HS-27A (cell line): ENCODE measurements at places on chromosomes 16 and 17.

- DNase-seq: no peak
Measured at GRCh38 chr16:88884569-88885271, 18.3 kb upstream of the PABPN1L start.

- no peak for DNase-seq
Measured at GRCh38 chr17:17108451-17109049, 66.3 kb downstream of the MPRIP start.

DNA sequence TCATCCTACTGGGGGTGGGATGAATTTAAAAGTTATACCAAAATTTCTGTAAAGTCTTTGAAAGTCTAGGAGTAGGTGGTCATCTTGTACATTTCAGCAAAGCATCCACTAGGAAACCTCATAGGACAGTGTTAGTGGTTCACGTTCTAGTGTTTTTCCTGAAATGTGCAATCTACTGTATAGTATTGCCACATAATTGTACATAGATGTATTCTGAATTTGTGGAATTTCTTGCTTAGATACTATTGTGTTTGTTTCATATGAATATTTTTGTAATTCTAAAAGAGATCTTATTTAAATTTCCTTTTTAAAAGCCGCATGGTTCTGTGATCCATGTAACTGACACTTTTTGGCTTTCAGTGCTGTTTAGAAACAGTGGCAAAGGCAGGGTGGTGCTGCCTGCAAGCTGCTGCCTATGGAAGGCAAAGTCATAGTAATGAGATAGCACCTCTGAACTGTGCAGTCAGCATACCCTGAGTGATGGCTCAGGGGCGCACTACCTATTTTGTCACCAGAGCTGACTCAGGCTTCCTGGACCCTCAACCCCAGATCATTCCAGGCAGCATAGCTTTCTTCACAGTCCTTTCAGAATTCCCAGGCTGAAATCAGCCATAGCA, 193.3 kb downstream of the MRTFB start:
- no peak for DNase-seq

GRCh38 chr17:61338000-61338798, 61.4 kb upstream of the TBX2 start:
- DNase-seq: peak; percentile 62

- DNase-seq: peak; percentile 57
Measured at GRCh38 chr17:40283662-40284061, 4.0 kb upstream of the CDC6 start.

- DNase-seq: no peak
Measured at GRCh38 chr17:2275722-2276121, 27.9 kb downstream of the SMG6 start.

DNA sequence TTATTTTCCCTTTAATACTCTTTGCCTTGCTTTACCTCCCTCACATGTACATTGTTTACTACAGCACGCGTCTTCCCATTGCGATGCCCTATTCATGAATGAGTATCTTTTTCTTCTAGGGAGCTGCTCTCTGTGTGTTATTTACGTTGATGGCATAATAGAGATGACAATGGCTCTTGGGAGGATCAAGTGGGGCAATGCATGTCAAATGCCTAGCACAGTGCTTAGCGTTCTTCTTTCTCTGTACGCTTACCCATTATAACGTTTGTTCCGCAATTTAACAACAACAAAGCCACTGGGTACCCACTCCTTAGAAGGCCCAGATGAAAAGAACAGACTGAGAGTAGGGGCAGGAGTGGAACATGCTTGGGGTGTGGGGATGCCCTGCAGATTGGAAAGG, 271.6 kb upstream of the TNRC6C start:
- DNase-seq: no peak

DNA sequence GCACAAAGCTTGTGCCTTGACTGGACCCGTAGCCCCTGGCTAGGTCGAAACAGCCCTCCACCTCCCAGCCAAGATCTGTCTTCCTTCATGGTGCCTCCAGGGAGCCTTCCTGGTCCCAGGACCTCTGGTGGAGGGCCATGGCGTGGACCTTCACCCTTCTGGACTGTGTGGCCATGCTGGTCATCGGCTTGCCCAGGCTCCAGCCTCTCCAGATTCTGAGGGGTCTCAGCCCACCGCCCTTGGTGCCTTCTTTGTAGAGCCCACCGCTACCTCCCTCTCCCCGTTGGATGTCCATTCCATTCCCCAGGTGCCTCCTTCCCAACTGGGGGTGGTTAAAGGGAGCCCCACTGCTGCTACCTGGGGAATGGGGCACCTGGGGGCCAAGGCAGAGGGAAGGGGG, 3.5 kb downstream of the CTRL start:
- no peak for DNase-seq

GRCh38 chr16:48481772-48482171, 96.6 kb upstream of the SIAH1 start:
- DNase-seq: no peak

DNA sequence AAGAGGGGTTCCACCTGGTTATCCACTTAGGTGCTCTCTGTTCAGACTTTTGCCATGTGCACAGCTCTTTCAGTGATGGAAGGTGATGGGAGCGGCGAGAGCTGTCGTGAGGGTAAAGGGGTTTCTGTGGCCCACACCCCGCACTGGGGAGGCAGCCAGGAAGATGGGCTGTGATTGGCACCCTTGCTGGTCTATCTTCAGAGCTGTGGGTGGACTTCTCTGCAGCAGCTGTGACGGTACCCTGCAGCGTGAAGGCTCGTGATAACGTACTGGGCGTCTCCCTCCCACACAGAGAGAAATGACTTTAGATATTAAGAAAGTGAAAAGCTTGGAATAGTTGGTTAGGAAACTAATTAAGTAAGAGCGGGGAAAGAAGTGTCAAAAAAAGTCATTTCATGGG, 45.8 kb downstream of the MPRIP start:
- no peak for DNase-seq

DNA sequence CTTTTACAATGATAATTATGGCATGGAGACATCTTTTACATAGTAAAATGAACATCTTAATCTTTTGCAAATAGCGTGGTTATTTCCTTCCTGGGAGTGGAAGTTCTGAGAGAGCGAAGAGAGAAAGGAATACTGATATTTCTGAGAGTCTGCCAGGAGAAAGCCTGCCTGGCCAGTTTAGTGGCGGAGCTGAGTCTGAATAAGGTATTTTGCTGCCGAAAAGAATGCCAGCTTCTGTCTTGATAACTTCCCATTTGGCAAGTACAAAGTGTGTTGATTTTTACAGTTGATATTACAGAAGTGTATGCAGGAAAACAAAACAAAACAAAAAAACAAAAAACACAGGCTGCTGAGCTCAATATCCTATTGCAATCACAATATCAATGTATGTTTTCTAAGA, 55.9 kb downstream of the KCNJ2 start:
- no peak for DNase-seq

DNA sequence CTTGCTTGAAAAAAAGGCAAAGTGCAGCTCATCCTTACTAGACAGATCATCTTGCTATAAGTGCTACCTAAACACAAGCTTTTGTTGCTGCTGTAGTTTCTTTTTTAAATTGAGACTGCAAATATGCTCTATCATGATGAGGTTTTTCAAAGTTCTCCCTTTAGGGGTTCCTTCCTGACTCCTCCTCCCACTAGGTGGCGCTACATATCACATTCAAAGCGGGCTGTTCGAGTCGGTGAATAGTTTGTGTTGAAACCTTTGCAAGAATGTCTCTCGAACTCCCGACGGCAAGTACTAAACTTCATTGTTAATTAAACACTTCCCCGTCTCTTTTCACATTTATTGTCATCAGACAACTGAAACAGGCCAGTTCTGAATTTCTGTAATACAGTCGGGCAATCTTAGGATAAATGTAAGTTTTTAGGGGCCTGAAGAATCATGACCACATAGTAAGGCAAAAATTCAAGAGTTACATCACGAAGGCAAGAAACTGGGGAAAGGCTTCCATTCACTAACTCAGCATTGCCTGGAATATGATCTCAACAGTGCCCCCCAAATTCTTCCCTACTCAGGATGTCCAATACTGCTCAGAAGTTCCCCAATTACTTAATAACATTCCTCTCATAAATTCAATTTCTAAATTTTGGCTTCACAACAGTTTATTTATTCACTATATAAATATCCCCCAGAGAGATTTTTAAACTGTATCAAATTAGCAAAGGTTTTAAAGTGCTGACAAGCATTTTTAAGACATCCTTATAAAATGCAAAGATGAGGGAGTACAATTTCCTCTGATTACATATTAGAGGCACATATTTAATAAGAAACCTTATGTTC, 6.7 kb downstream of the HS3ST3A1 start:
- peak; percentile 49 for DNase-seq

DNA sequence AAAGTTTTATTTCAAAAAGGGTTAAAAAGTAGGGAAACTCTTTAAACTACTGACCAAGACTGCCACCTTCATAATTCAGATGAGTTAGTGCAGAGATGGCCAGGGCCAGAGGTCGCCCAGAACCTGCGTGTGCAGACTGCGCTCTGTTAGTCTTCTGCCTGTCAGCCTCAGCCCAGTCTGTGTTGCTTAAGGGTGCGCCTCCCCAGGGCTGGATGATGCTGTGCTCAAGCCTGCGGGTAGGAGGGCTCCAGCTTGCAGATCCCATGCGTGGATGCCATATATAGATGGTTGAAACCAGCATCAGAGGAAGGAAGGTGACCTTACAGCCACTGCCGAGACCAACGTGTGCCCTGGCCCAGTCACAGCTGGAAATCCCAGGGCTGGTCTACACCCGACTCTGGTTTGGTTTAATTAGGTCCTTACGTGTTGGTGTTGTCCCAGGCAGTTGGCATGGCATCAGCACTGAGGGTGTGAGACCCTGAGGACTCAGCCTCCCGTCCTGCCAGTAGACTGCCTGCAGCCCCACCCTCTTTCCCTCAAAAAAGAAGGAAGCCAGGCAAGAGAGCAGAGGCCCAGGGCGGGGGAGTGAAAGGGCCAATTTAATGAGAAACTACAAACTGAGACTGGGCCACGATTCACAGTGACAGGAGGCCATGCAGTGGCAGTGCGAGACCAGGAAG, 27.7 kb downstream of the CDIP1 start:
- no peak for DNase-seq

GRCh38 chr16:12532871-12533610, 270.6 kb downstream of the CPPED1 start:
- DNase-seq: no peak

- DNase-seq: no peak
Measured at GRCh38 chr16:5035909-5036227, 2.1 kb upstream of the NAGPA start.

GRCh38 chr16:69590590-69590989, 24.8 kb downstream of the NFAT5 start:
- DNase-seq: no peak

DNA sequence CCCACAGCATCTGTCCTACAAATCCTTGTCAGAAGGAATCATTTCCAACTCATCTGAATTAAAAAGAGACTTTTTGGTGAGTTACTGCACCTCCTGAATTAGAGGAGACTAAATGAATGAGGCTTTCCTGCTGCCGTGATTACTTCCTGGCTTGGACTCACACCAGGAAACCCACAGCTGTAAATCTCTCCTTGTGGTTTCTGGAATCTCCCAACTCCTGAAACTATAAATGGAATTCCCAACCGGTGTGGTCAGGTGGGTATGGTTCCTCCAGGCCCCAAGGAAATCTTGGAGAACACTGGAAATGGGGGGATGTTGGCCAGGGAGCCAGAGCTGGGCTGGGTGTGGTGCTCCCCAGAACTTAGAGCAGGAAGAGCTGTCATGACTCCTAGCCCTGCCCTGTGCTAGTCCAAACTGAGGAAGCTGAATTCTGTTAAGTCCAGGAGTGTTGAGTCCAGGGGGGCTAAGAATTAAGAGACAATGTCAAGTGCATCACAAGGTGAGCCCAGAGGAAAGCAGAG, 216.4 kb downstream of the GSG1L start:
- no peak for DNase-seq

GRCh38 chr16:69921127-69921526, 30.0 kb upstream of the CLEC18A start:
- DNase-seq: no peak

- no peak for DNase-seq
Measured at GRCh38 chr17:45857977-45858708, 13.5 kb downstream of the SPPL2C start.

GRCh38 chr16:88312732-88313131, 70.0 kb upstream of the ZNF469 start:
- DNase-seq: no peak

DNA sequence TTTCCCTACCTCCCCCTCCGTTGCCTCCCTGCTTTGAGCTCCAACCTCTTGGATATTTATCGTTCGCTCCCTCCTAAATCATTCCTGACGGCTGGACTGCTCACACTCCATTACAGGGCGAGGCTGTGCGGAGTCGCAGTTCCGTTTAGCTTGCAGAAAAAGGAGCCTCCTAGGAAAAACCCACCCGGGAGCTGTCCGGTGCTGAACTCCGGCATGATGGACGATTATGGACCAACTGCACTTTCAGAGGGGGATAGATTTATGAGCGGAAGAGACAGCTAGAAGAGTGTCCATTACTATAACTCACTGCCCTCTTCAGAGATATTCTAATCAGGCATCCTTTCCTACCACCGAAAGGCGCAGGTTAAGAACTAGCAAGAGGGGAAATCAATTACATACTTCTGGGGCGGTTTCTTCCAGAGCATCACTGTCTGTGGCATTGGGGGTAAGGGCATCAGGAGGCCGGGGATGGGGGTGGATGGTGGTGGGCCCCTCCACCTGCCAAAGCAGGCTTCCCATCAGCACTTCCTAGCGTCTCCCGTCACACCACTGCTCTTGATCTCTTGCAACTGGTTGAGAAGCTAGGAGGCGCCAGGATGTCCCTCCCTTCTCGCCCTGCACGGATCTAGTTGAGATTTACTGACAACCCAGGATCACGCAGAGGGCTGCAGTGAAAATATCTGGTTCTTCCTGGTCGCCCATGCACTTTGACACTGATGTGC, 251.2 kb downstream of the ENGASE start:
- no peak for DNase-seq

GRCh38 chr17:7315570-7316235, 543 bp upstream of the GPS2 start:
- DNase-seq: no peak

DNA sequence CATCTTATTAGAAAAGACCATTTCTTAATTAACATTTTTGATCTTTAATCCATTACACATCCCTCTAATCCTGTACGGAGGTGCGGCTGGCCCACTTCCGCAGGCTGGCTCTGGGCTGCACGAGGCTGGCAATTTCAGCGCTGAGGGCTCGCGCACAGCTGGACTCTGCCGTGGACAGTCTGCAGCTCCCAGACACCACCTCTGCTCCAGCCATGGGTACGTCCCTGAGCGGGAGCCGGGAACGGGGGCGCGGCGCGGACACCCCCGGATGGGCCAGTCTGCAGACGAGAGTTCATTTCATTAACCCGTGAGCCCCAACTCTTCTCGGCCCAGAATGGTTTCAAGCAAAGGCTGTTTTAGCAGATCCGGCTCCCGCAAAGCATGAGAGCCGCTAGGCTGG, 87.9 kb downstream of the ZNF423 start:
- no peak for DNase-seq

DNA sequence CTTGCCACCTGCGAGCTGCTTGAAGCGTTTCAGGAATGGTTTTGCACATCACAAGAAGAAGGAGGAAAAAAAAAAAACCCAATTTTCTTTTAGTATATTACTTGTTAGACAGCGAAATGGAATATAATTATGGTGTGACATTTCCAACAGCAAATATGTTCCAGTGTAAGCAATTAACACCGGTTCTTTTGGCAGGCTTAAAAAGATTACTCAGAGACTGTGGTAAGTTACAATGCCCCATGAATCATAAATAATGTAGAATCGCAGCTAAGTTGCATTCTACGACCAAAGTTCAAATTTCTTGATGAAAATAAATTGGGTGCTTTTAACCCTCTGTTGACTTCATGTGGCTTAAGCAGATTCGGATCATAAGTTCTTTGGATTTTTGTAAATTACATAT, 245.2 kb downstream of the XYLT1 start:
- no peak for DNase-seq

GRCh38 chr17:21538615-21539014, 153.7 kb upstream of the KCNJ18 start:
- DNase-seq: no peak

GRCh38 chr16:81697616-81698309, 81.3 kb upstream of the PLCG2 start:
- no peak for DNase-seq
